NT2/D1 (cell line): ENCODE measurements at places on chromosomes 13 and 19.
A peak's percentile ranks its signal among the peaks of the same experiment; 100 is the strongest.

DNA sequence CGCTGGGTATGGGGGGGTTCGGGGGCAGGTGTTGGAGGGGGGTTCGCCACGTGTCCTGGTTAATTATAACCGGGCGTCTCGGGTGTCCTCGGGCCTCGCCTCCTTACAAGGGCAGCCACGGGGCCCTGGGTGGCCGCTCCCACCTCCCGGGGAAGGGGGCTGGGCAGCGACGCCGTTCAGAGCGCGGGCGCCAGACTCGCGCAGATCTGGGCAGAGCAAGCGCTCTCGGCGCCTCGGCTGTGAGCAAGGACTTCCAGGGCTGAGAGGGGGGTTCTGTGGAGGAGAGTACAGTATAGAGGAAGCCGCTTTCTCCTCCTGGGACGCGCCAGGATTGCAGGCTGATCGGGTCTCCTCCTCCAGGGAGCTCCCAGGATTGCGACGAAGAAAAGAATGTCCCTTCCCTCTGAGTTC is 1.0 kb upstream of the CKM start:
- no peak for DNase-seq

- DNase-seq: no peak
Measured at GRCh38 chr13:95704510-95704909, 27.6 kb downstream of the DNAJC3 start.

DNA sequence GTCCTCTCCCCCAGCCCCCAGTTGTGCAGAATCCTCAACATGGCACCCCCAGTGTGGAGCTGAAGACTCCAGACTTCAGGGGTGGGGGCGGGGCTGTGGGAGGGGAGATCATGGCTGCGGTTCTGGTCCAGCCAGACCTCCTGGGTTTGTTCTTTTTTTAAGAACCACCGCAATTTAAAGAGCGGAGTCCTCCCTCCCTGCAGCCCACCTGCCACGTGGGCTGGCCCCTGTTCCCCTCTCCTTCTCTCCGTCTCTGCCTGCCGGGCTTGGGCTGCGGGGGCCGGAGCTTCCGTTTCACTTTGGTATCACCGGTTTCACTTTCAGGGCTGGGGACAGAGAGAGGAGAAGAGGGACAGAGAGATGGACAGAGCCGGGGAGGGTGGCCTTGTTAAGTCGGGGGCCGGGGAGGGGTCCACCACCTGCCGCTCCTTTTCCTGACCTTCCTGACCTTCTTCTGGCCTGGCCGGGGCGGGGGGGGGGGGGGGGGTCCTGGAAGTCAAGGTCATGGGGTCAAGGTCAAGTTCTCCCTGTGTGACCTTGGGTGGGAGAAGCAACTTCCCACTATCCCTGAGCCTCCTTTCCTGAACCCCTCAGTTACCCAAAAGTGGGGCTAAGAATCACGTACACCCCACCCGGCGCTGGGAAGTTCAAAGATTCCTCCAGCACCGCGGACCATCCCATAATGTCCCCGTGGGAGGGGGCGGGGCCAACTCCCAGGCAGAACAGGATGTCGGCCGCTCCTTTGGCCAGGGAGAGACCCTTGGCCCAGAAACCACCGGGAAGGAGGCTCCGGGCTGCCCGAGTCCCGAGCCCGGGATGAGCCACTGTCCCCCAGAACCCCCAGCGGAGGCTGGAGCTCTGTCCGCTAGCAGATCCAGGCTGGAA is 11.3 kb upstream of the ZBTB7A start:
- no peak for DNase-seq

- DNase-seq: no peak
Measured at GRCh38 chr13:38180126-38180525, 169.5 kb upstream of the UFM1 start.

DNA sequence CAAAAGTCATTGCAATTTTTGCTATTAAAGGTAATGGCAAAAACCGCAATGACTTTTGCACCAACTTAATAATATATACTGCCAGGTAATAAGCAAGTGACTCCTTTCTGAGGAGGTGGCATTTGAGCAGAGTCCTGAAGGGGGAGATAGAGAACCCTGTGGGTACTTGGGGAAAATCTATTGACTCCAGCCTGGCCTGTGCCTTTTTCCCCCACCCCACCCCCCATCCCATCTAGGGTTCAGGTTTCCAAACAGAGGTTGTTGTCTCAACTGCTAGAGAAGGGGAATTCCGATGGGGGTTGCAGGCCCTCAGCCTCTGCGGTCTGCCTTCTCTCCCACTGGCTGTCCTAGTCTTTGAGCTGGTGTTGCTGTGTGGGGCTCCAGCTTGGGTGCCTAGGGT is 11.5 kb downstream of the S1PR2 start:
- DNase-seq: peak; percentile 72

- no peak for DNase-seq
Measured at GRCh38 chr19:45884682-45885555, 1.0 kb downstream of the IRF2BP1 start.

GRCh38 chr13:25237083-25237482 is 50.2 kb downstream of the MTMR6 start:
- no peak for DNase-seq

GRCh38 chr13:113777311-113778260 is 18.6 kb downstream of the TMEM255B start:
- DNase-seq: peak; percentile 38

DNA sequence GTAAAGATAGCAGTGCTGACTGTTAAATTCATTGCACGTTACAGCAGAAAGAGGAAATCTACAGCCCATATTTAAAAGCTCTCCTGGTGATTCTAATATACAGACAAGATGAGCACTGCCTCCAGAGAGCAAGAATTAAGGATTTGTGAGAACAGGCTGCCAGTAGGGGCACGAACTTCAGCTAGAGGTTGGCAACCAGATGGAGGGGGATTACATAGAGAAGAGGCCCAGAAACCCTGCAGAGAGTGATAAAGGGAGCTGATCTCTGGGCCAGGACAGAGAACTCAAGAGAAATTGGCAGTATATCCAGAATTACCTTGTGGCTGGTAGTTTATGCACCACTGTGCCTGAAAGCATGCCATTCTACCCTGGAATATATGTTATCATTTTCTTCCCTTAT is 144.8 kb downstream of the UFM1 start:
- no peak for DNase-seq

DNA sequence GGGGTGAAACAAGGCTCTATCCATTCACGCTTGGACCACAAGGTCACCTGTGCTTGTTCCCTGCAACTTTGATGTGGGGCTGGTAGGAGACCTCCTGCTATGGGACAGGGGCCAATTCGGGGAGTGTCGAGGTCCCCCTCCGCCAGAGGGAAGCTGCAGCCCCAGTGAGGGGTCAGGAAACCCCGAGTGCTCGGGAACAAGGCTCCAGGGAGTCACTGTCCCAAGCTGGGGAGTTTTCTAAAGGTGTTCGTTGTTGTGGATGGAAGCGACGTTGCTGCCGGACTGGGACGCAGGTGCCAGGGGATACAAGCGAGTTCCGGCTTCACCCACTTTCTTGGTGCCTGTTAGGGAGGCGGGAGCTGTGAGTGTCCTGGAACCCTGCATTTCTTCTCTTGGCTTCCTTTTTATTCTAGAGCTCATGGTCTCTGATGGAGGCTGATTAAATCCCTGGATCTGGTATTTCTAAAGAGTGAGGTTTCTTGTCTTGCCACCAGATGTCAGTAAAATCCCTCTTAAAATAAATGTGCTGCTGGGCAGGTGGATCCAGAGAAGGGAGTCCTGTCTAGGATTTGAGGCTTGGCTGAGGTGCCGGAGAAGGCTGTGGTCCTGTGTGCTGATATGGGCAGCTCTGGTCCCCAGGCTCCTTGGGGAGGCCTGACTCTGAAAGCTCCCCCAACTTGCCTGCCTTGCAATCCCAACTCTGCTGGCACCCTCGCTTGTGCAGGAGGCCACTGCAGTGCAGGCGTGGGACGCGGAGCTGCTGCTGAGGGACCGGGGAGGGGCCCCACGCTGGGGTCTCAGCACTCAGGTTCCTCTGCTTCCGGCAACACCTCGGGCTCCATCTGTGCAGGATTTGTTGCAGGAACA is 153.9 kb downstream of the TEX29 start:
- peak; percentile 38 for DNase-seq

GRCh38 chr13:104614361-104615145 is 1548.3 kb upstream of the SLC10A2 start:
- peak; percentile 9 for DNase-seq

DNA sequence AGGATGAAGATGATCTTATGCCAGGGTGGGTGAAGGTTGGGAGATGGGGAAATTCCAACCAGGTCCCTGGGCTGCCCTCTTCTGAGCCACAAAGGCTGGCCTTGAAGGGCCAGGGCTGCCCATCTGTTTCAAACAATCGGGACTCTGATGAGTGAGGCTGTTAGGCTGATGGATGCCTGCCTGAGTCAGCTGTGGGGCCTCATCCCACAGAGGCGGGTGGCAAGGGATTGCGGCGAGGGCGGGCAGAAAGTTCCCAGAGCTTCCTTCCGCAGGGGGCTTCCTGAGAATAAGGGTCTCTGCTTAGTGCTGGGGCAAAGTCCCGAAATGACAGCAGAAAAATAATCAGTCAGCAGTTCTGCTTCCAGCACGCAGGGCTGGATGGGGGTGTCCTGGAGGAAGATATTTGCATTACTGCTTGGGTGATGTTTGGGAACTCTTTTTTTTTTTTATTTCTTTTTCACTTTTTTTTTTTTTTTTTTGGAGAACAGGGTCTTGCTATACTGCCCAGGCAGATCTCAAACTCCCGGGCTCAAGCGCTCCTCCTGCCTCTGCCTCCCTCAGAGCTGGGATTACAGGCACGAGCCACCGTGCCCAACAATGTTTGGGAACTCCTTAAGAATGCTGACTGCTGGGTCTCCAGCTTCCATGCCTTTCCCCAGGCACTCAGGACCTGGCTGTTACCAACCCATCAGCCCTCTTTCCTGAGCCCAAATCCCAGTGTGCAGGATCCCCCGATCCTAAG is 14.1 kb downstream of the SH3GL1 start:
- DNase-seq: no peak

DNA sequence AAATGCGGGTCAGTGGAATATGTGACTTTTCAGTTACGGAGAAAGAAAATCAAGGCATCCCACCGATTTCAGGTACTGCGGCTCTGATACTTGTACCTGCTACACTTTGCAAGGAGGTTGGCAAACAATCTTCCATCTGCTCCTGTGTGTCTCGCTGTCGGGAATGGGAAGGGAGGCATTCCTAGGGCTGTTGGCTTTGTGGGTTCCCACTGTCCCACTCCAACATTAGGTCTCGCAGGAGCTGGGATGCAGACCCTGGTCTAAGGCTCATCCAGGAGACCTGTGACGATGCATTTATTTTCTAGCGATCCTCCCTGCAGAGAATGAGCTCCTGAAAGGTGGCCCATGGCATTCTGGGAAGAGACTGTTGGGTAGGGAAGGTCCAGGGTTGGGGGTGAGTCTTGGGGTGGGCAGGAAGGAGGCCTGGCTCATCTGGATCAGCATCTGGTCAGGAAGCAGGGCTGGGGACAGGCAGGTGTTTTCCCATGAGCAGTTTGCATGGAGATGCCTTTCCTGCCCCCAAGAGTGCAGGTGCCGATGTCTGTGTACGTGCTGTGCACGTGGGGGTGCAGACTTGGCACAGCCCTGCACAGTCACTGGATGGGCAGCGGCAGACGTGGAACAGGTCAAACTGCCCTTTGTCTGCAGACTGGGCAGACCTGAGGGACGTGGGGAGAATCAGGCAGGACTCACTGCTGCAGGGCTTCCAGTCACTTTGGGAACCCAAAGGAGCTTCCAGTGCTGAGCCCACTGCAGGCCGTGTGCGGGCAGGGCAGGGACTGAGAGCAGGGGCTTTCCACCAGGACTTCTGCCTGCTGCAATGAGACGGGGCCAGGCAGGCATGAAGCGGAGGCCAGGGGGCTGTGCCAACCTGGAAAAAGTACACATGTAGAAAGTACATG is 152.4 kb downstream of the TEX29 start:
- no peak for DNase-seq
